ENCODE measurements at places on chromosomes 2 and 18.

GRCh38 chr2:198314559-198315153 is 510.3 kb downstream of the PLCL1 start:
- H3K4me3 ChIP-seq, result no peak overlapping the region
- H3K4me1 ChIP-seq, result no peaks in the 10 kb centered on the region
- no peak overlapping the region for H3K27ac ChIP-seq
- H3K36me3 ChIP-seq, result no peaks in the 10 kb centered on the region
- H3K27me3 ChIP-seq, result peaks cover 47% of the 10 kb centered on the region

DNA sequence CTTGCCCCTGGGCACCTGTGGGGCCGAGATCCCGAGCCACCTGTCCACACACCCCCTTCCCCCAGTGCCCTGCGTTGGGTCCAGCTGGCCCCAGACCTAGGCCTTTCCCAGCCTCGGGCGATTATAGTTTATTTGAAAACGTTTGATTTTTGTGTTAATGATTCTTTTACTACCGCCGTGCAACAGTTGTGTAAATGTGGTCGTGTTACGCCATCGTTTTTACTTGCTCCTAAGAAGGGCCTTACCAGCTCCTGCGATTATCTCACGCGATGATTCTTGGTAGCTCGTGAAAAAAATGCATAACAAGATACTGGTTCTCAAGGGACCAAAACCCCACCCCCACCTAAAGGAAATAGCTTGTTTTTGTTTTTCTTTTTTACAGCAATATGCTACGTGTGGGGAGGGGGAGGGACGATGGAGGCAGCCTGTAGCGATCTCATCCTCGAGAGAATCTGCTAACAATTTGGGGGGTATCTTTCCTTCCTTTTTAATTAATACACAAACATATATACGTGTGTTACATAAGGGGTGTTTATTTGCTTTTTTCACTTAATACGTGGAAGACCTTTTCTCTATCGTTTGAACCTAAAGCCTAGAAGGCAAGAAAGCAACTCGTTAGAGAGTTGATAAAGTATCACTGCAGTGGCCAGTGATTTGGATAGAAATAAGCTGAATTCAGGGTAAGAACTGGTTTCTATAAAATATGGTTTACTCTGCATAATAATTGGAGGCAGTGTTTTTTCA is 1.0 kb downstream of the ZDBF2 start:
- H3K36me3 ChIP-seq, result no peaks in the 10 kb centered on the region
- H3K27me3 ChIP-seq, result no peaks in the 10 kb centered on the region
- no peak overlapping the region for H3K27ac ChIP-seq
- DNase-seq, result no peak
- H3K4me3 ChIP-seq, result no peak overlapping the region

DNA sequence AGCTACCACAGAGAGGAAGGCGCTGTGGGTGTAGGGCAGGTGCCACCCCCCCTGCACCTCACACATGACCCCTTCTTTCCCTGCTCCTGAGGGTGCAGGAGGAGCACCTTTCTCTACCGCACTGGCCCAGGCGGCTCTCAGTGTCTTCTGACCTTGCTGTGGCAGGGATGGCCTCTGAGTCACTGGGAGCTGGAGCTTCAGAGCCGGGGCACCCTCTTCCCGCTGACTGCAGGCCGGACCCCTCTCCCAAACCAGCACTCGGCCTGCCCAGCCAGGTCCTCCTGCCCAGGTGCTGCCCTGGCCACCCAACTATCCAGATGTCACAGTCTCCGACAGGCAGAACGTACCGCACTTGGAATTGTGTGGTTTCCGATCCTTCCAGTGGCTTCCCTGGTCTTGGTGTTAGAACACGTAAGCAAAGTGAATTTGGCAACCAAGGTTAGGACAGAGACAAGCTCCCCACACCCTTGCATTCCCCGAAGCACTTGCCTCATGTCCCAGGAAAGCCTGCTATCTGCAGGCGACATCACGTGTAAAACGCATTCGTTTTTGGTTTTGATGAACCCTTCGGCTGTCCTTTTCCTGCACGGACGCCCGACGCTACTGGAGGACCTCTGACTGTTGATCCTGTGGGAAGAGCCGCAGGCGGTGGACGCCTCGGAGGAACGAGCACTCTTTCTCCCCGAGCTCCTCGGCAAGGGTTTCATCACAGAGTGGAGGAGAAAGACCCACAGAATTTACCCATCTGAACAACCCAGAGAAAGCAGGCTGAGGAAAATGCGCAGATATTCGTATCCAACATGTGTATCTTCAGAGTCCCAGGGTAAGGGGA is 24.7 kb upstream of the KCNG2 start:
- H3K36me3 ChIP-seq, result no peaks in the 10 kb centered on the region
- no peaks in the 10 kb centered on the region for H3K4me1 ChIP-seq
- H3K4me3 ChIP-seq, result no peak overlapping the region
- no peak overlapping the region for H3K27ac ChIP-seq

- H3K27ac ChIP-seq, result no peak overlapping the region
- no peaks in the 10 kb centered on the region for H3K4me1 ChIP-seq
- H3K36me3 ChIP-seq, result no peaks in the 10 kb centered on the region
- no peak for DNase-seq
Measured at GRCh38 chr2:230564805-230565779, 147.6 kb upstream of the CAB39 start.

DNA sequence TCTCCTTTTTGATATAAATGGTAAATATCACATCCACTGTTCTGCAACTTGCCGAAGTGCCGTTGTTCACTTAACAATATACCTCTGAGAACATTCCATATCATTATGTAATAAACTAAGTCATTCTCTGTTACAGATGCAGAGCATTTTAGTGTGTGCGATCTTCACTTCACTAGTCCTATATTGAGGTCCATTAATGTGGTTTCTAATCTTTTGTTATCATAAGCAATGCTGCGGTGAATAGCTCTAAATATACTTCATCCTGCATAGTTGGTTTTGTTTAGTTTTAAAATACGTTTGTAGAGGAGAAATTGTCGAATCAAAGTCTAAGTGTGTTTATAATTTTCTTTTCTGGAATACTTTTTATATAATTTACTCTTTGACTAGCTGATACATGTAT is 280.3 kb upstream of the TRIB2 start:
- no peaks in the 10 kb centered on the region for H3K27me3 ChIP-seq
- H3K4me3 ChIP-seq, result no peak overlapping the region
- no peaks in the 10 kb centered on the region for H3K36me3 ChIP-seq

GRCh38 chr2:16217291-16217690 is 276.9 kb downstream of the MYCN start:
- no peaks in the 10 kb centered on the region for H3K36me3 ChIP-seq
- H3K4me3 ChIP-seq, result no peak overlapping the region
- no peak overlapping the region for H3K27ac ChIP-seq
- H3K27me3 ChIP-seq, result no peaks in the 10 kb centered on the region
- no peak for DNase-seq
- no peaks in the 10 kb centered on the region for H3K4me1 ChIP-seq

DNA sequence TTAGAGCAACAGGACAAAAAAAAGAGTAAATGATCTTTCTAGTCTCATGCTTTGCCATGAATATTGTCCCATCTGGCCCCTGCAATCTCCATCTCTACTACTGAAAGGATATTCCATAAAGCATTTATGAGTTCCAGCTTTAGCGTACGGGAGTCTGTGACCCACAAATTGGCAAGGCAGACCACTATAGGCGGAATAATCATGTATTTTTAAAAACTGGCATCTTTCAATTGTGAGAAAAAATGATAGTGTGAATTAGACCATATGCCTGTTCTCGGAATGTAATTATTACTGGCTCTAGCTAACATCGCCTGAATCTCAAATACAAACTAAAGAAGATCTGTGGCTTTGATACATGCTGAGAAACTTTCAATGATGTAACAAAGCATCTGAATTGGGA is 738.1 kb upstream of the NXPH2 start:
- no peaks in the 10 kb centered on the region for H3K36me3 ChIP-seq
- H3K4me3 ChIP-seq, result no peak overlapping the region
- H3K27me3 ChIP-seq, result no peaks in the 10 kb centered on the region
- H3K4me1 ChIP-seq, result no peaks in the 10 kb centered on the region

- H3K36me3 ChIP-seq, result no peaks in the 10 kb centered on the region
- no peak for DNase-seq
- no peaks in the 10 kb centered on the region for H3K27me3 ChIP-seq
- no peak overlapping the region for H3K27ac ChIP-seq
- no peak overlapping the region for H3K4me3 ChIP-seq
Measured at GRCh38 chr2:182482511-182482910, 55.7 kb upstream of the PDE1A start.

GRCh38 chr18:23217781-23218180 is 82.5 kb downstream of the CABLES1 start:
- no peak overlapping the region for H3K4me3 ChIP-seq
- no peaks in the 10 kb centered on the region for H3K27me3 ChIP-seq
- H3K36me3 ChIP-seq, result no peaks in the 10 kb centered on the region
- DNase-seq, result no peak
- no peaks in the 10 kb centered on the region for H3K4me1 ChIP-seq

- no peaks in the 10 kb centered on the region for H3K36me3 ChIP-seq
- H3K4me3 ChIP-seq, result no peak overlapping the region
- DNase-seq, result no peak
- H3K27me3 ChIP-seq, result no peaks in the 10 kb centered on the region
- no peaks in the 10 kb centered on the region for H3K4me1 ChIP-seq
Measured at GRCh38 chr2:96389736-96390135, 54.2 kb downstream of the NCAPH start.

- peaks cover 19% of the 10 kb centered on the region for H3K27me3 ChIP-seq
- no peaks in the 10 kb centered on the region for H3K36me3 ChIP-seq
- no peak overlapping the region for H3K27ac ChIP-seq
- no peak overlapping the region for H3K4me3 ChIP-seq
Measured at GRCh38 chr2:237806334-237806733, 7.8 kb downstream of the RBM44 start.

GRCh38 chr2:166032361-166032760 is 78.8 kb upstream of the TTC21B start:
- no peaks in the 10 kb centered on the region for H3K36me3 ChIP-seq
- DNase-seq, result no peak
- no peaks in the 10 kb centered on the region for H3K4me1 ChIP-seq
- no peaks in the 10 kb centered on the region for H3K27me3 ChIP-seq

GRCh38 chr2:135775420-135775819 is 33.8 kb downstream of the UBXN4 start:
- H3K4me3 ChIP-seq, result no peak overlapping the region
- H3K4me1 ChIP-seq, result no peaks in the 10 kb centered on the region
- DNase-seq, result no peak

DNA sequence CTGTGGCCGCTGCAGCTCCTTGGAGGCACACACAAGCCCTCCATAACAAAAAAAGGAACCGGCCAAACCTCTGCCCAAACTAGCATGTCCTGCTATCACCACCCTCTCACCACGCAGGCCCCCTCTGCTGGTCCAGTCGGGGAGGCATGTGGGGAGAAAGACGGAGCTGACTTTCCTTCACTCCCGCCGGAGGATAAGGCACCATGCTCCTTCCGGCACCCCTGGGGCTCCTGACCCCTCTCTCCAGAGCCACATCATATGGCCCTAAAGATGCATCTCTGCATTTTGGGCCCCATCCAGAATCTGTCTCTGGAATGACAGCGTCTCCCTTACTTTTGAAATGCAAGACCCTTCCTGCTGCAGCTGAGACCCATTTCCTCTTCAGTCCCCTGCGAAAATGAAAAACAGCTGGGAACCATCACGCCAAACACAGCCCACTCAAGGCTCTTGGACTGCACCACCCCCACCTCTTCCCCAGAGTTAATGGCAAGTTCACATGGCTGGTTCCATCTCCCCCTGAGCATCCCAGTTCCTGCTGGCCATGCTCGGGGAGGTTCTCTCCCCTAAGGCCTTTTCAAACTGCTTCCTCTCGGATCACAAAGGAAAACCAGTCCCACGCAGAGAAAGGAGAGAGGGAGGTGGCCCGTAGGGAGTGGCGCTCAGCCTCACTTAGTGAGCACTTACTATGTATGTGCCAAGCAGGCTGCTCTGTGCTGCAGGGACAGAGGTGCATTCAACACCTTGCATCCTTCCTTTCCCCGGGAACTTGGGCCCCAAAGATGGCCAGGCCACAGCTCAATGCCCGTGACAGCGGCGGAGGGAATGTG is 35.2 kb upstream of the MLPH start:
- no peak overlapping the region for H3K4me3 ChIP-seq
- H3K4me1 ChIP-seq, result no peaks in the 10 kb centered on the region
- no peaks in the 10 kb centered on the region for H3K36me3 ChIP-seq
- no peak for DNase-seq

DNA sequence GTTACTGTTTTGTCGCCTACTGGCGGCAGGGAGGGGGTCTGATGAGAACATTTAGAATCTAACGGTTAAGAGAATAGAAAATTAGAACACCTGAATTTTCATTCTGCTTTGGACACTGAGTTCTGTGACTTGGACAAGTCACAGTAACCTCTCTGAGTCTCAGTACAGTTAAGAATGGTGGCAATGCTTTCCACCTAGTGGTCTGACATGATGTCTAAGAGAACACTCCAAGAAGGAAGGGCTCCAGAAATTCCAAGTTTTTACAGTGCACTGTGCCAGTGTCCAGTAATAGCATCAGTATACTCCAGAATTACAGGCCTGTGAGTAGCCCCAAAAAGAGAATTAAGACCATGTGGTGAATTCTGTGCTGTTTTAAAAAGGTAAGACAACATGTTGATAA is 174.1 kb upstream of the ZFP36L2 start:
- H3K36me3 ChIP-seq, result peaks cover 24% of the 10 kb centered on the region
- H3K4me1 ChIP-seq, result no peaks in the 10 kb centered on the region
- no peak for DNase-seq
- H3K27ac ChIP-seq, result no peak overlapping the region

DNA sequence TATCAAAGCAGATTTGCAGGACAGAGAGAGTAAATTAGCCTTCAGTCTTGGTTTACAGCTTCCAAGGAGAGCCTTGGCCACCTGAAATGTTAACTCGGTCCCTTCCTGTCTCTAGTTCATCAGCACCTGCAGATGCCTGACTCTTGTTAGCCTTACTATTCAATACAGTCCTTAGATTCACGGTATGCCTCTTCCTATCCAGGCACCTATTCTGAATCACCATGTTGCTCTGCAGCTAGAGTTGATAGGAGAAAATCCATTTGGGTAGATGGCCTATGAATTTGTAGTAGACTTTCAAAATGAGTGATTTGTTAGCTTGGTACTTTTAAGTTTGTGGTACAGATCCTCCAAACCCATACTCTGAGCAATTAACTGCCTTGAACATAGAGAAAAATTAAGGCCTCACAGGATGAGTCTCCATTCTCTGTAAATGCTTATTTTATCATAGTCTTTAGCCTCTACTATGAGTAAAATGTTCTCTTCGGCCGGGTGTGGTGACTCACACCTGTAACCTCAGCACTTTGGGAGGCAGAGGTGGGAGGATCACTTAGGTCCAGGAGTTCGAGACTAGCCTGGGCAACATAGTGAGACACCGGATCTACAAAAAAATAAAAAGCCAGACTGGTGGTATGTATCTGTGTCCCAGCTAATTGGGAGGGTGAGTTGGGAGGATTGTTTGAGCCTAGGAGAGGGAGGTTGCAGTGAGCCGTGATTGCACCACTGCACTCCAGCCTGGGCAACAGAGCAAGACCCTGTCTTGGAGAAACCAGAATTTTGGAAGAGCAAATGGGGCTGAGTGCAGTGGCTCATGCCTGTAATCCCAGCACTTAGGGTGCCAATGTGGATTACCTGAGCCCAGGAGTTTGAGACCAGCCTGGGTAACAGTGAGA is 32.9 kb downstream of the PTCD3 start:
- no peaks in the 10 kb centered on the region for H3K27me3 ChIP-seq
- H3K4me1 ChIP-seq, result no peaks in the 10 kb centered on the region
- H3K27ac ChIP-seq, result no peak overlapping the region
- H3K4me3 ChIP-seq, result no peak overlapping the region
